ENCODE measurements at places on chromosomes 2 and 18. TPM values are rescaled to one million over a fixed set of nuclear protein-coding genes. Genes with fewer than 3 reads are reported as not detected.

- no peak for DNase-seq
Observed at GRCh38 chr2:195590861-195591205, 66.2 kb upstream of the SLC39A10 start.

DNA sequence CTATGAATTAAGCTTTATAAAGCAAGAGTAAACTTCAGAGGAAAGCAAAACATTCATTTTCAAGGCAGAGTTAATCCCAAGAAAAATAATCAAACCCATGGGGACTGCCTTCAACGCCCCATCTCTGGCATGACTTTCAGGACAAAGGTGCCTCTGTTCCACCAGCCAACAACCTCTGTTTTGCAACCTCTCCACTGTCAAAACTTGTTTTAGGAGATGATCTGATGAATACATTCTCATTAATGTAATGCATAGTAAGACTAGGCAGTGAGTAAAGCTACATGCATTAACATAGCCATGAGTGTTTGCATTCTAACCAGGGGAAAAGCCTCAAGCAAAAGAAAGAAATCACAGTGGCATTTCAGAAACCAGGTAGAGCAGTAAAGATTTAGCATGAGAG lies 357.0 kb downstream of the FBXO15 start:
- DNase-seq = no peak

DNA sequence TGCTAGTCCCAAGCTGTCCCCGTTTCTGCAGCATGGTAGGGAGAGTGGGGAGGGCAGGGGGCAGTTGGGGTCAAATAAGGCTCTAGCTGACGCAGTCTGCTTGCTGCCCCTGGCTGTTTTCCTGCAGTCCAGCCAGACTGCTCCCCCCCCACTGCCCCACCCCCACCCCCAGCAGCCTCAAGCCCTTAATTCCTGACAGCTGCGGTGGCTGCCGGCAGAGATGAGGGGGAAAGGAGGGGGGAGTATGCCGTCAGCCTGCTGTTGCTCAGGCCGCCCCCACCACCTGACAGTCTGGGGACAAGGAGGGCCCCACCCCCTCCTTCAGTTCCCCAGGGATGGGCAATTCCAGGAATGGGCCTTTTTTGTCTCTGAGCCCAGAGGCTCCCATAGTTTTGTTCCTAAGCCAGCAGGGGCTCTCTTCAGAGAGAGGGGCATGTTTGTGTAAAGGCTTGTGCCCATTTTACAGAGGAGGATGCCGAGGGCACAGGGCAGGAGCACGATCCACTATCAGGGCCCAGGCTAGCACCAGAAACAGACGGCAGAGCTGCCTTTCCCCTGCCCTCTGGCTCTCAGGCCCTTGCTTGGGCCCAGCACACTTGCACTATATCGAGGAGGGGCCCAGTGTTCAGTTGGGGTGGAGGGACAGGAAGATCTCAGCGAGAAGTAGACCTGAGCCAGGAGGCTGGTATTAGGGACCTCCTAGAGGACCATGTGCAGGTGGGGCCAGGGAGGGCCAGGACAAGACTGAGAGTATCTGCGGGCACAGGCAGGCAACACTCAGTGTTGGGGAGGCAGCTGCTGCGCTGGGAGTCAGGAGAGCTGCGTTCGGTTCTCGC lies 1.5 kb upstream of the WNT10A start:
- DNase-seq = no peak

DNA sequence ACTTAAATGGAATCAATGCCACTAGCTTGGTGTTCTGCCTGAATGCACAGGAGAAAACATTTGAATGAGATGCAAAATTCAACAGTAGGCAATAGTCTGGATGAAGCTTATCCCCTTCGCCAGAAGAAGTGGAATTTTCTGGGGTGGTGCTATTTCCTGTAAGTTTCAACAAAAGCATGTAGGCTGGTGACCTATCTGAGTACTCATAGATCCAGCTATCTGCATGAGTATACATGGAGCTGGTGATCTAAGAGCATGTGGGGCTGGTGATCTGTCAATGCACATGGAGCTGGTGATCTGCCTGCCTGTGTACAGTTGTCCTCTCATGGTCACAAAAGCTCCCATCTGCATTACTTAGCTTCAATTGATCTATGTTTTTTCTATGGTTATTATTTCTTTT lies 71.2 kb downstream of the SLC9A4 start:
- no peak for DNase-seq

DNA sequence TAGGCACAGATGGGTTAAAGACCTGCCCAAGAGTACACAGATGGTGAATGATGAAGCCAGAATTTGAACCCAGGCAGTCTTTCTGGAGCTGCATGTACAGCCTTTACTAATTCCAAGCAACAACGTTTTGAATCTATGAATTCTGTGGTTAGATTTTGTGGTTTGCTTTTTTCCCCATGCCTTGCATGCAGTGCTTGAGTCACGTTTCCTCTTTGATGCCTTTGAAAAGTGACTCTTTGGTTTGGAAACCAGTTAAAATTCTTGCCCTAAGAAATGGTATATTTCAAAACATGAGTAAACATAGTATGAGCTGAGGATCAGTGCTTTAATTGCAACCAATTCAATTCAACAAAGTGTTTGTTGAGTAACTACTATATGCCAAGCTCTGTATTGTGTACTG lies 48.2 kb upstream of the PPM1B start:
- no peak for DNase-seq

DNA sequence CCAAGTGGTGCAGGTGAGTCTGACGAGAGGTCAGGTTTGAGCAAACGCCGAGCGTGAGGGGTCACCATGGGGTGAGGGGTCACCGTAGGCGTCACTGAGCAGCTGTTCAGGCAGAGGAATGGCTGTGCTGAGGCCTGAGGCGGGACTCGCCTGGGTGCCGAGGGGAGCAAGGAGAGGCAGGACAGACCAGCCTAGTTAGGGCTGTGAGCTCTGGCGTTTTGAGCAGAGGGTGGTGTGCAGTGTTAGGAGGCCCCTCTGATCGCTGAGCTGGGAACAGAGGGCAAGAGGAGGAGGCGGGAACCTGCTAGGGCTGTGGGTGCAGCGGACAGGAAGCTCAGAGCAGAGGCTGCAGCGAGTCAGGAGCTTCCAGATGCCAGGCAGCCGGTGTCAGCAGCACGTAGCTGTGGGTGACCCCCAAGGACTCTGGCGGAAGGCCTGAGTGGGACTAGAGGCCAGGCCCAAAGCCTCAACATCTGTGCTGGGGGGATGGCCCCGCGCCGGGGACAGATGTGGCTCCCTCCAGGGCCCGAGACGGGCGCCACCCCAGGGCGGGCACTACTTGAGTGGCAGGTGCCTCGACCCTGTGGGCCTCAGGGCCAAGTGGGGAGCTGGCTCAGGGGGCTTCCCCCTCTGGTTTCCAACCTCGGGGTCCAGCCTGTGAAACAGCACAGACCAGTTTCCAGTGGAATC lies 55.7 kb downstream of the KCNG2 start:
- DNase-seq = no peak

SP3 gene
- 113 TPM for polyA plus RNA-seq

MPP4 gene
- polyA plus RNA-seq = 0.08 TPM

TMEM163 gene
- 0.87 TPM for polyA plus RNA-seq

SH3RF3 gene
- polyA plus RNA-seq = 6.4 TPM

Measured in left renal cortex interstitium (tissue), 4 donors.